Activated CD4-positive, alpha-beta T cell treated with anti-CD3 and anti-CD28 coated beads, Interleukin-2, amount 10 ng/mL, durations not matched to agents 24 days and 14 days (primary cell): ENCODE measurements at places on chromosomes 6 and 20.
A peak's percentile ranks its signal among the peaks of the same experiment; 100 is the strongest.

- H3K4me3 ChIP-seq: peak overlapping the region; percentile 91
- peaks cover 35% of the 10 kb centered on the region for H3K4me1 ChIP-seq
- peak; percentile 61 for DNase-seq
- H3K36me3 ChIP-seq: peaks cover 6% of the 10 kb centered on the region
- H3K27me3 ChIP-seq: peaks cover 6% of the 10 kb centered on the region
- H3K27ac ChIP-seq: peak overlapping the region; percentile 41
These were observed 920 bp downstream of the ZBTB12 start for GRCh38 chr6:31900917-31901414.

GRCh38 chr6:170450916-170451761, 102.0 kb downstream of the PSMB1 start:
- H3K4me3 ChIP-seq: no peak overlapping the region
- no peaks in the 10 kb centered on the region for H3K27me3 ChIP-seq
- no peaks in the 10 kb centered on the region for H3K36me3 ChIP-seq
- peaks cover 3% of the 10 kb centered on the region for H3K4me1 ChIP-seq

DNA sequence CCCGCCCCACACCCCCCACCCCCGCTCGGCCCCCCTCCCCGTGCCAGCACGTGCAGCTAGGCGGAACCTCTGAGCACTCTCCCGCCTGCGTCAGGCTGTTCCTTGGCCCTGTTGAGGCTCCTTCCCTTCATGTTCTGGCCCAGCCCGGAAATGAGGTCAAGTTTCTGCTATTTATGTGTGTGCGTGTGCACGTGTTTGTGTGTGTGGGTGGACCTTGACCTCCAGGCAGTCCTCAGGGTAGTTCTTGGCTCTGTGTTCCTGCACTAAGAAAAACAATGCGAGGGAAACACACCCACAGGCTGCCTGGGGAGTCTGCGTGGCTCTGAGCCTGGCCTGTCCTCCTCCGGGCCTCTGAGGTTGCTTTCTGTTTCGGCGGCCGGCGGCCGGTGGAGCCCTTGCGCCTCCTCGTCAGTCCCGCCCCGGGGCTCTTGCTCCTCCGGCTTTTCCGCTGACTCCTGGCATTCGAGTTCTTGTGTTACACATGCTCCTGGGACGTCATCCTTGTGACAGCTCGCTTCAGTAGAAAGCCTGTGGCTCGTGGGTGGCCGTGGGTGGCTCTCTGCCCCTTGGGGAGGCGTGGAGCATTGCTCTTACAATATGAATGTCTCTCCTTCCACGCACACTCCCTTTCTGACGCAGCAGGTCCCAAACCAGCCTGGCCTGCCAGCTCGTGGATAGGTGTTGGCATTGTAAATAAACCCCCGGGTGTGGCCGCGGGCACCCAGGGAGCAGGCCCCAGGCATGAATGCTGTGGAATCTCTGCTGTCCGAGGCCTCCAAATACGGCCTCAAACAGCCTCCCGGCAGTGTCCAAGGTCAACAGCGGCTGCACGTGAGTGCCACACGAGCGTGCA, 10.0 kb downstream of the SLCO4A1 start:
- peaks cover 44% of the 10 kb centered on the region for H3K4me1 ChIP-seq
- H3K27ac ChIP-seq: peak overlapping the region; percentile 92
- DNase-seq: peak; percentile 89
- peak overlapping the region; percentile 82 for H3K4me3 ChIP-seq
- H3K36me3 ChIP-seq: peaks cover 23% of the 10 kb centered on the region

- no peak overlapping the region for H3K27ac ChIP-seq
- no peak for DNase-seq
- H3K27me3 ChIP-seq: no peaks in the 10 kb centered on the region
These were observed 222.7 kb upstream of the OPRM1 start for GRCh38 chr6:153816366-153816765.

- no peaks in the 10 kb centered on the region for H3K4me1 ChIP-seq
- no peak for DNase-seq
- H3K36me3 ChIP-seq: no peaks in the 10 kb centered on the region
- H3K27me3 ChIP-seq: no peaks in the 10 kb centered on the region
- no peak overlapping the region for H3K27ac ChIP-seq
- H3K4me3 ChIP-seq: no peak overlapping the region
These were observed 95.9 kb downstream of the ANKRD6 start for GRCh38 chr6:89528866-89529265.

GRCh38 chr6:64221776-64222175, 586.2 kb downstream of the PHF3 start:
- no peaks in the 10 kb centered on the region for H3K4me1 ChIP-seq
- DNase-seq: no peak
- no peak overlapping the region for H3K27ac ChIP-seq
- no peaks in the 10 kb centered on the region for H3K27me3 ChIP-seq
- H3K36me3 ChIP-seq: no peaks in the 10 kb centered on the region
- no peak overlapping the region for H3K4me3 ChIP-seq

- H3K4me3 ChIP-seq: no peak overlapping the region
- peaks cover 3% of the 10 kb centered on the region for H3K4me1 ChIP-seq
- no peak for DNase-seq
- H3K27me3 ChIP-seq: no peaks in the 10 kb centered on the region
- peaks cover 6% of the 10 kb centered on the region for H3K36me3 ChIP-seq
These were observed 19.6 kb upstream of the LTV1 start for GRCh38 chr6:143823548-143823947.

DNA sequence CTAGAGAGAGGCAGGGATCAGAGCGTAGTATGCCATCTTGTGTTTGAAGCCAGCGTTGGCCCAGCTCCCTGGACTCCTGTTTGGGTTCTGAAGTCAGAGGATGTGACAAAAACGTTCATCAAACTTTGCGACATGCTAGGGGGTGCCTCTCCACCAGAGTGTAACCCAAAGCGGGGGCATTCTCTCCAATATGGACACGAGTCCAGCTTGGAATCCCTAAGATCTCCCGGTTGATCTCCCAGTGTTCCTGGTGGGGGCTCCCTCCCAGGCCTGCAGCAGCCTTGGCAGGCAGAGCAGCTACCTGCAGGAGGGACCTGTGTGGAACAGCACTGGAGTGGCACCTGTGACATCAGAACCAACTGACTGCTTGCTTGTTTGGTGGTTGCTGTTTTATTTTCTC, 218.8 kb upstream of the ECI2 start:
- H3K27me3 ChIP-seq: no peaks in the 10 kb centered on the region
- no peak for DNase-seq
- H3K4me1 ChIP-seq: no peaks in the 10 kb centered on the region
- no peaks in the 10 kb centered on the region for H3K36me3 ChIP-seq
- no peak overlapping the region for H3K27ac ChIP-seq

- peaks cover 39% of the 10 kb centered on the region for H3K36me3 ChIP-seq
- H3K4me3 ChIP-seq: no peak overlapping the region
- peaks cover 42% of the 10 kb centered on the region for H3K4me1 ChIP-seq
- no peaks in the 10 kb centered on the region for H3K27me3 ChIP-seq
These were observed 64.7 kb downstream of the KCNS1 start for GRCh38 chr20:45036044-45036755.

- no peak overlapping the region for H3K27ac ChIP-seq
- no peak for DNase-seq
- no peaks in the 10 kb centered on the region for H3K36me3 ChIP-seq
- H3K27me3 ChIP-seq: no peaks in the 10 kb centered on the region
- H3K4me3 ChIP-seq: no peak overlapping the region
- no peaks in the 10 kb centered on the region for H3K4me1 ChIP-seq
These were observed 27.2 kb downstream of the EFCAB8 start for GRCh38 chr20:32885952-32886351.

DNA sequence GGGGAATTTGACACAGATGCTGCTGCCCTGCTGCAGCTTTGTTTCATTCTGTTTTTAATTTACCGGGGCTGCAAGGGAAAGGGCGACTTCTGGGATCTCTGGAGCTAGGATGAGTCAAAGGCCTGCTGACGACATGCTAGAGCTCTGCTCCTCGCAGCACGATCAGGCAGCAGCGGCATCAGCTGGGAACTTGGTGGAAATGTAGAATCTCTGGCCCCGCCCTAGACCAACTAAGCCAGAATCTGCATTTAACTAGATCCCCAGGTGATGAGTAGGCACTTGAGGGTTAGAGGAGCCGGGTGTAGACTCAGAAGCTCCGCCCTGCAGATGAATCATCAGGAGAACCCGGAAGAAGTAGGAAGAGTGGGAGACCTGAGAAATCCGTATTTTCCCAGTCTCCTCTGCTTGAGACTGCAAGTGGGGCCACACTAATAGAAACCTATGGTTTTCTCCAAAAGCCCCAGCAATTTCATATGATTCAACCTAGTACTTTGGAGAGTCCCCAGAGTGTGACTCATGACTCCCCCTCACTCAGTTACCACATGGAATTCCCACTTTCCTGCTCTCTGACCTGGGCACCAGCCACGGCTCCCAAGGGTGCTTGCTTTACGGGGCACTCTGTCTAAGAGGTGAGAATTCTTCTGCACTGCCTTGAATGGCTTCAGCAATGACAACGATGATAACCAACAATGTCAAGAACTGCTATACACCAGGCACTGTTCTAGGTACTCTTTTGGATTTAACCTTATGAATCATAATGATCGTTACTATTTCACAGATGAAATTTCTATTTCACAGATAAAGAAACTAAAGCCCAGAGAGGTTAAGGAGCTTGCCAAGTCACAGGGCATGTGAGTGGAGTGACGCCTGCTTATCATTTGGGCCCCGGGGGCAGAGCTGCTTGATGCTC, 18.1 kb downstream of the TUBB2B start:
- H3K36me3 ChIP-seq: peaks cover 2% of the 10 kb centered on the region
- H3K27me3 ChIP-seq: peaks cover 26% of the 10 kb centered on the region
- H3K27ac ChIP-seq: peak overlapping the region; percentile 94
- peak overlapping the region; percentile 46 for H3K4me3 ChIP-seq
- peak; percentile 70 for DNase-seq

GRCh38 chr6:12440981-12441380, 150.8 kb downstream of the EDN1 start:
- no peaks in the 10 kb centered on the region for H3K36me3 ChIP-seq
- H3K4me1 ChIP-seq: peaks cover 5% of the 10 kb centered on the region
- peaks cover 2% of the 10 kb centered on the region for H3K27me3 ChIP-seq
- no peak overlapping the region for H3K4me3 ChIP-seq

DNA sequence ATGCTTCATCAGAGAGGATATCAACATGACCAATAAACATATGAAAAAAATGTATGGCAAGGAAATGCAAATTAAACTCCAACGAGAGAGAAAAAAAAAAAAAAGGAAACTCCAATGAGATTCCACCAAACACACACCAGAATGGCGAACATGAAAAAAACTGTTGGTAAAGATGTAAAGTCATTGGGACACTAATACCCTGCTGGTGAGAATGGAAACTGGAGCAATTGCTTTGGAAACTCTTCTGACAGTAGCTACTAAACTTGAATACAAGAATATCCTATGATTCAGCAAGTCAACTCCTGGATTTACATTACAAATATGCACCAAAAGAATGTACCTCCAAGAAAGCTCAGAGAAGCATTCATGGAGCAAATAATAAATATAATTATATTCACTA, 260.7 kb upstream of the ECI2 start:
- no peak overlapping the region for H3K4me3 ChIP-seq
- no peak for DNase-seq
- no peaks in the 10 kb centered on the region for H3K36me3 ChIP-seq
- no peak overlapping the region for H3K27ac ChIP-seq
- no peaks in the 10 kb centered on the region for H3K4me1 ChIP-seq

- peaks cover 5% of the 10 kb centered on the region for H3K36me3 ChIP-seq
- DNase-seq: no peak
- H3K4me1 ChIP-seq: peaks cover 22% of the 10 kb centered on the region
These were observed 83.2 kb downstream of the SHLD1 start for GRCh38 chr20:5833309-5833941.

- H3K27ac ChIP-seq: peak overlapping the region; percentile 61
- H3K4me3 ChIP-seq: no peak overlapping the region
- no peak for DNase-seq
- H3K27me3 ChIP-seq: no peaks in the 10 kb centered on the region
- peaks cover 13% of the 10 kb centered on the region for H3K4me1 ChIP-seq
These were observed 55.6 kb downstream of the KIAA0408 start for GRCh38 chr6:127403636-127404035.

DNA sequence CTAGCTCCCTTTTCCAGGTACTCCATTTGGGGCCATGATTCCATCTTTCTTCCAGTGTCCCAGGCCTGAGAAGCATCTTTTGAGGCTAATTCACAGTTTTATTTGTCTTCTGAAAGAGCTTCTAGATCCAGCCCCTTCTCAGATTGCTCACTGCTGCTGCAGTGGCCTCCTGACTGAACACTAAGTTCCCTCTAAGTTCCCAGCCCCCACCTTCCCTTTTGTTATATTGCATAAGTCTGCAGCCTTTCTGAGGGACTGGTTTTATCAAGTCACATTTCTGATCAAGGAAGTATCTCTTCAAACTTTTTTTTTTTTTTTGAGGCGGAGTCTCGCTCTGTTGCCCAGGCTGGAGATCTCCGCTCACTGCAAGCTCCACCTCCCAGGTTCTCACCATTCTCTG, 10.7 kb downstream of the MAPRE1 start:
- H3K4me1 ChIP-seq: peaks cover 37% of the 10 kb centered on the region
- DNase-seq: no peak
- no peaks in the 10 kb centered on the region for H3K27me3 ChIP-seq
- H3K27ac ChIP-seq: no peak overlapping the region
- no peak overlapping the region for H3K4me3 ChIP-seq

DNA sequence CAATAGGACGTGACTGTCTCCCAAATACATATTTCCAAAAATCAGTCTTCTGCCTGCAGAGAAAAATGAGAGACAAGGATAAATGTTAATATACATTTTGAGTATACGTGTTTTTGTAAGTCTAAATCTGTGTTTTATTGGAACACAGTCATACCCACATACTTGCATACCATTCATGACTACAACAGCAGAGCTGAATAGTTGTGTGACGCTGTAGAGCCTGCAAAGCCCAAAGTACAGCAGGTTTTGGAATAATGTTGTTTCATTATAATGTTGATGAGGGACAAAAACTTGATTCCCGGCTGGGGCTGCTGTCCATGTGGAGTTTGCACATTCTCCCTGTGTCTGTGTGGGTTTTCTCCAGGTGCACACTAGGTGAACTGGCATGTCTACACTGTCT, 23.8 kb upstream of the FBXO9 start:
- peaks cover 31% of the 10 kb centered on the region for H3K36me3 ChIP-seq
- H3K27ac ChIP-seq: no peak overlapping the region
- no peaks in the 10 kb centered on the region for H3K4me1 ChIP-seq

DNA sequence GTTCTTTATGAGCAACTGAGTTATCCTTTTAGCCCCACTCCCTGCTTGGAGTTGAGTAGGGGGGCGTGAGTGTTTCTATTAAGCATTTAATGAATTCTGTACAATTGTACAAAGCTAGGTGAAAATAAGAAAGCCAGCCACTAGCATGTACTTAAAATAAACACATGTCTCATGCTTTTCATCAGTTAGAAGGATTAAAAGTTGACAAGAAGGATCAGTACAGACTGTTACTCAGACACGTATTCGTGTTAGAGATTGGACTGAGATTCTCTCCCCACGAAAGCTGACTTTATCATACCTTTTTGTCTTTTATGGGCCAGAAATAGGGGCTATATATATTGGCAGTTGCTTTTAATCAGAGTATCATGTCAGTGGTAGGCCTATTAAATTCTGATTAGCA, 1.7 kb downstream of the HSF2 start:
- H3K4me1 ChIP-seq: peaks cover 32% of the 10 kb centered on the region
- H3K36me3 ChIP-seq: peaks cover 12% of the 10 kb centered on the region
- no peaks in the 10 kb centered on the region for H3K27me3 ChIP-seq
- H3K4me3 ChIP-seq: peak overlapping the region; percentile 99
- H3K27ac ChIP-seq: no peak overlapping the region

- H3K27me3 ChIP-seq: no peaks in the 10 kb centered on the region
- H3K4me1 ChIP-seq: no peaks in the 10 kb centered on the region
- H3K4me3 ChIP-seq: no peak overlapping the region
- no peaks in the 10 kb centered on the region for H3K36me3 ChIP-seq
These were observed 18.6 kb downstream of the HMGCLL1 start for GRCh38 chr6:55560290-55560885.
